Neural crest cell (in vitro differentiated cells): ENCODE measurements at places on chromosomes 1 and 21.

- no peak for DNase-seq
Measured at GRCh38 chr1:113675302-113675701, 84.0 kb downstream of the PHTF1 start.

- DNase-seq, result no peak
Measured at GRCh38 chr1:90704817-90705216, 12.3 kb downstream of the BARHL2 start.

GRCh38 chr1:208100906-208101305 lies 143.3 kb downstream of the PLXNA2 start:
- DNase-seq, result no peak

DNA sequence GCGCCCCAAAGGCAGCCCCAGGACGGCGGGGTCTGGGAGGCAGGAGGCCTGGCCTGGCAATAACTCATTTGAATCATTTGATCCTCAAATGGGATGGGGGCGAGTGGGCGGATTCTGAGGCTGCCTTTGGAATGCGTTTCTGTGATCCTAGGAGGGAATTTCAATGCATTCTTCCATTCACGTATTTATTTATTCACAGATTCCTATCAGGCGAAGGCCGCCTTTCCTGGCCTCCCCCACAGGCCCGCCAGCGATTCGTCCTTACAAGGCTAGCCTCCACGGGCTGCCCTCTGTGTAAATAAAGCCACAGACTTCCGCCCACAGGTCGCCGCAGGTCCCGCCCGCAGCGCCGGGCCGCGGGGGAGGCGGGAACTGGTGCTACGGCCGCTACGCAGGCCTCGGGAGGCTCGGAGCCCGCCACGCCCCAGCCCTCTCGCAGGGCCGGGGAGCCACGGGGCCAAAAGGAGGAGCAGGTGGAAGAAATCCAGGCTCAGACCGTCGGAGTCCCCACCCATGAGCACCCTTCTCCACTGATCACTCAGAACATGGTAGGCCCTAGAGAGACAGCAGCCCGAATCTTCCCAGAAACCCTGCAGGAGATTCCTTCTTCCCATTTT lies 31.3 kb upstream of the JUN start:
- DNase-seq, result peak; percentile 34

DNA sequence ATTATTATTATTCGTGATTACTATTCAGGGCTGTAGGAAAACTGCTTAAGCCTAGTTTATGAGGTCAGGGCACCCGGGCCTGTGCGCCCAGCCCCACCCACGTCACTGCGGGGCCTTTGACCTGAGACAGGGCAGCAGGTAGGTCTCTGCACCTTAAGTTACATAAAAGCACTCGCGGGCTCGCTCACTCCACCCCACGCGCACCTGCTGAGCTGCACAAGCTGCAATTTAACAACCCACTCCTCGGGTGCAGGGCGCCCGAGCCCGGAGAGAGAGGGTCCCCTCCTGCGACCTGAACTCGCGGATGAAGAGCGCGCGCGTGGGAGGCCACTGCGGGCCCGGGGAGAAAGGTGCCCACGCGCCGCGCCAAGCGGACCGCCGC lies 477 bp downstream of the ICMT start:
- DNase-seq, result no peak

- DNase-seq, result no peak
Measured at GRCh38 chr1:15799004-15799867, 8.2 kb downstream of the UQCRHL start.

GRCh38 chr21:20013851-20014250 lies 984.4 kb upstream of the NCAM2 start:
- no peak for DNase-seq

GRCh38 chr1:39919545-39919944 lies 17.8 kb upstream of the MYCL start:
- no peak for DNase-seq

GRCh38 chr1:204742676-204743251 lies 57.2 kb upstream of the LRRN2 start:
- no peak for DNase-seq

DNA sequence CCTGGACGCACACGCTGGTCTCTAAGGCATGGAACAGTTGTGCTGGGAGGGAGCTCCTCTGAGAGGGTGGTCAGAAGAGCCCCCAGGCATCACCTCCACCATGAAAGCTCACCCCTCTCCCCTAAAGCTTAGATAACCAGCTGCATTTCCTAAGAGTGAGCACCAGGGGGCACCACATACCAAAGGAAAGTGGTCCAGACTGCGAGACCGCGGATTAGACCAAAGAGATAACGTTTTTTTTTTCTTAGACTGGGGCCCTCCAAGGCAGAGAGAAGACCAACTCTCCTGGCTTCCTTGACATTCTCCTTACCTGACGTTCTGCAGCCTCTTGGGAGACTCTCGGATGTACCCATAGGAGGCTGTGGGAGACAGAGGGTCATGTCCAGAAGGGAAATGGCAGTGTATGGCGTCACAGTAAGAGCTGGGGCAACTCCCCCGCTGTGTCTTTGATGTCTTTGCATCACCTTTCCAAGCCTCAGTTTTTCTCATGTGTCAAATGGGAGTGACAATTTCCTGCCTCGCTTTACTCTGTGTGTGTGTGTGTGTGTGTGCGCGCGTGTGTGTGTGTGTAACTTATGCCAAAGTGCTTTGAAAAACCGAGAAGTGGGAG lies 12.3 kb upstream of the IFNLR1 start:
- peak; percentile 77 for DNase-seq

- no peak for DNase-seq
Measured at GRCh38 chr1:241077386-241078147, 279.4 kb downstream of the RGS7 start.

GRCh38 chr1:3040004-3040403 lies 18.7 kb downstream of the ACTRT2 start:
- DNase-seq, result no peak

DNA sequence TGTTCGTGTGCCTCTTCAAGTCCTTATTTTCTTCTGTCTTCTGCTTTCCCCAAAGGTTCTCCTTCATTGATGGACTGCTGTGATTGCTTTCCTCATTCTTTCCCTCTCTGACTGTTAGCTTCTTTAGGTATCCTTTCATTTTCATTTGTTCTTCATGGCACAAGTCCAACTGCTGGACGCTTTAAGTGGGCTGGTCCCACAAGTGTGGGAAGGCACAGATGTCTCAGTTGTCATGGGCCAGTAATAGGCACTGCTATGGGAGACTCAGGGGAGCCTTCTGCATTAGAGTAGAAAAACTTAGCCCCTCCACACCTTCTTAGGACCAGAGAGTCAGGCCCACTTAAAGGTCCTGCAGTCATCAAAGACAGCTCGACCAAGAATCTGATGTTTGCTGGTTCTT lies 122.3 kb upstream of the C1orf105 start:
- DNase-seq, result no peak

GRCh38 chr1:80211691-80212380 lies 1205.3 kb upstream of the ADGRL4 start:
- no peak for DNase-seq

DNA sequence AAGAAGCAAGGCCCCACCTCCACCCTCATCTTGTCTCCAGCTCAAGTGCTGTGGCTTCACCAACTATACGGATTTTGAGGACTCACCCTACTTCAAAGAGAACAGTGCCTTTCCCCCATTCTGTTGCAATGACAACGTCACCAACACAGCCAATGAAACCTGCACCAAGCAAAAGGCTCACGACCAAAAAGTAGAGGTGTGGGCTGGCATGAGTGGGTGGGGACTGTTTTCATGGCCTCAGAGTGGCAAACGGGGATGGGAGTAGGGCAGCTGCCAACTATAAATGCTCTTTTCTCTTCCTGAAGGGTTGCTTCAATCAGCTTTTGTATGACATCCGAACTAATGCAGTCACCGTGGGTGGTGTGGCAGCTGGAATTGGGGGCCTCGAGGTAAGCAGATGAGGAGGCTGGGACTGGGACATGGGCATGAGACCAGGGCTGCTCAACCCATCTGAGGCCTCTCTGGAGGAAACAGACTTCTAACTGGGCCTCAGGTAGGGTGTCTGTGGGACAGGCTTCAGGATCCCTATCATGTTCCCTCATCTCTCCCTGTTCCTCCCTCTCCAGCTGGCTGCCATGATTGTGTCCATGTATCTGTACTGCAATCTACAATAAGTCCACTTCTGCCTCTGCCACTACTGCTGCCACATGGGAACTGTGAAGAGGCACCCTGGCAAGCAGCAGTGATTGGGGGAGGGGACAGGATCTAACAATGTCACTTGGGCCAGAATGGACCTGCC lies 8.8 kb upstream of the P3R3URF start:
- DNase-seq, result no peak
